Renal cortical epithelial cell (primary cell): ENCODE measurements at places on chromosomes 5 and 9.

GRCh38 chr9:2465921-2466460 is 155.6 kb upstream of the VLDLR start:
- peak; percentile 92 for DNase-seq

GRCh38 chr9:132679946-132680625 is 9.8 kb downstream of the GTF3C4 start:
- no peak for DNase-seq

GRCh38 chr5:77627869-77628674 is 10.4 kb downstream of the OTP start:
- DNase-seq = no peak

- DNase-seq = peak; percentile 25
These were observed 135.7 kb downstream of the ADAMTS2 start for GRCh38 chr5:179209359-179210150.

DNA sequence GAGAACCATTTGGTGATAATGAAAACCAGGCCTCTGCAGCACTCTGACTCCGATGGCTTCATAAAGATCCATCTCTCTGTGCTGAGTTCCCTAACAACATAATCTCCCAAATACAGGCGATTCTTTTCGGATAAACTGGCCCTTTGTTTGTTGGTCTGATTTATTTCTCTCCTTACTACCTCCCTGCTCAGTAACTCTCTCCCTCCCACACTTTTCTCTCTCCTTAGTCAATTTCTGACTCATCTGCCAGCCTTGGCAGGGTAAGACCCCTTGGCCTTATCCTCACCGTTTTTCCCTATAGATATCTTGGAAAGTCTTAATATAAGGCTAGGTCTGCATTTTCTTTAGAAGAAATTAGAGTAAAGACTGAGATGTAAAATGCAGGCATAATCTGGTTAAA is 128.7 kb downstream of the BRINP1 start:
- DNase-seq = no peak

GRCh38 chr9:120438836-120439546 is 141.0 kb downstream of the CDK5RAP2 start:
- DNase-seq = peak; percentile 9

DNA sequence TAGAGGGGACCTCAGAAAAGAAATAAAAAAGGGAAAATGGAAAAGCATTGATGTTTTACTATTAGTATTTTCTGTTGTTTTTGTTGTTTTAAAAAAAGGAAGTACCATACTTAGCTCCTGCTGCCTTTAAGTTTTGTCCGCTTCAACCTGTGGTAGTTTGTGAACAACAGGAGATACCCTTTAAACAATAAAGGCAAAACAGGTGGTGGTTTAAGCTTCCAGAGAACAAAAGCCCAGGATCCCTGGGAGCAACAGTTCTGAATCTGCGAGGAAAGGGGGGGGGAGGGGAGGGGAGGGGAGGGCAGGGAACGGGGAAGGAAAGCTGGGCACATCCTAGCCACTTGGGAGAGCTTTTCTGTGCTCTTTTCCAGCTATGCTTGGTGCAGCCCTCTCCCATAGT is 2.1 kb upstream of the PSIP1 start:
- DNase-seq = no peak

- peak; percentile 98 for DNase-seq
These were observed 110.0 kb downstream of the PAX5 start for GRCh38 chr9:36924071-36924470.

GRCh38 chr5:36613771-36614656 is 7.6 kb downstream of the SLC1A3 start:
- no peak for DNase-seq
